SW480 (cell line): ENCODE measurements at places on chromosomes 5 and 9.

- no peak for DNase-seq
Observed at GRCh38 chr5:574906-575305, 37.2 kb upstream of the CEP72 start.

GRCh38 chr5:124872615-124873014 is 126.2 kb upstream of the ZNF608 start:
- DNase-seq, result no peak

DNA sequence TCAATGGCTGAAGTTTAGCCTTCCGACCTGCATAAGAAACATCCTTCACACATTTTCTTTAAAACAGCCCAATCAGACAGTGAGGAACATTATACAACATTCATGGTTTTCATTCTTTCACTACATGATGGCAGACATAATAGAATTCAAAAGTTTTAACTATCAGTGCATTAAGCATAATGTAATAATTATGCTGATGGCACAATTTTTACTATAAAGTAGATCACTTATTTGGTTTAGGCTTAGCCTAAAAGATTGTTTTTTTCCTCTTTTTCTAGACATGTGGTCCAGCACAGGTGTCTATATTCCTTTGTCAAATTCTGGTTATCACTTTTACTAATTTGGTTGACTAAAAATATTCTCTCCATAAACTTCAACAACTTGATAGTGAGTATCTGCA is 46.5 kb downstream of the EFNA5 start:
- no peak for DNase-seq

DNA sequence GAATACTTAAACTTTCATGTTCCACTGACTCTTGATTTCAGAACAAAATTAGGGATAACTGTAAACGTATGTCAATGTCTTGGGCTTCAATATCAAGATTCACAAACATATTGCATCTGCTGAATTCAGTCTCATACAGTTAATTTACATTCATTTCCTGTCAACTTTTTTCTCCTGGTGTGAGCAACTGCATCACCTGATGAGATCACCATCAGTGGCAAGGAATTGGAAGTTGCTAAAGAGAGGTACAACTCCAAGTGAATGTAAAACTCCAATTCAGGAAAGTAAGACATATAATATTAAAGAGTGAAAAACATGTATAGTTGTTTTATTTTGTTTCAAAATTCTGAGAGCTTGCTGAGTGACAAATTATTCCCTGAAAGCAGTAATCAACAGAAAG is 1336.2 kb upstream of the C9orf72 start:
- no peak for DNase-seq

- no peak for DNase-seq
Observed at GRCh38 chr9:125839317-125839716, 92.1 kb downstream of the PBX3 start.

- no peak for DNase-seq
Observed at GRCh38 chr5:25009063-25009462, 364.3 kb upstream of the CDH10 start.

- no peak for DNase-seq
Observed at GRCh38 chr9:37531699-37532098, 44.5 kb downstream of the FBXO10 start.

- DNase-seq, result no peak
Observed at GRCh38 chr9:93612796-93613154, 36.4 kb downstream of the PHF2 start.

GRCh38 chr5:26572480-26572879 is 465.9 kb downstream of the CDH9 start:
- no peak for DNase-seq

GRCh38 chr5:143992496-143992895 is 178.0 kb downstream of the YIPF5 start:
- no peak for DNase-seq

DNA sequence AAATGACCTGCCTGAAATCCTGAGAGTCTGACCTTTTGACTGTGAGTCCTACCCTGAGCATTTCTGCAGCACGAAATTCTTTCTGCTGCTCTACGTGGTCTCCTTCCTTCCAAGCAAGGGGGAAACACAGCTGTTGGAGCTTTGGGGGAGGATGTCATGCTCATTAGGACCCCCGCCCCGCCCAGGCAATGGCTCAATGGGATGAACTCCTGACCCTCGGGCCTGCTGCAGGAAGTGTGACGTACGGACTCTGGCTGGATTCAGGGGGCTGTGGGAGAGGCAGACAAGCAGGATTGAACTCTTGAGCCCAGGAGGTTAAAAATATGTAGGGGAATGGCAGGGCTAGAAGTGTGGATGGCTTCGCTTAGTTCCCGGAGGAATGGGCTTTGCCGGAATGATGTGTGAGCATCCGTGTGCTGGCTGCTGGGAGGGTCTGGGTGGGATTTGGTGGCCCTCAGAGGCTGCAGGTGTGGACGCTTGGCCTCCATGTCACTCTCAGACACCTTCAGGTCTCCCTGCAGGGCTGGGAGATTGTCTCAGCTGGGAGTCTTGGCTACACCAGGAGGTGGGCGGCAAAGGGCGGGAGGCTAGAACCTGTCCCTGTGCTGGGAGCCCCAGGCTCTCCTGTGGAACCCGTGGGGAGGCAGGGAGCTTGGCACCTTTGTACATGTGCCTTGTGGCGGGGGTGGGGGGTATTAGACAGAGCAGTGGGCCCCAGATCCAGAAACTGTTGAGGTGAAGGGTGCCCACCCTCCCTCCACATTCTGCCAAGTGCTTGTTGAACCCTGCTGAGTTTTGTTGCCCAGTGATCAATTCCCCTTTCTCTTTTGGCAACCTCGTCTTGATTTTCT is 26.3 kb downstream of the STC2 start:
- no peak for DNase-seq

- DNase-seq, result no peak
Observed at GRCh38 chr5:80231243-80231642, 24.6 kb downstream of the SERINC5 start.

- DNase-seq, result no peak
Observed at GRCh38 chr5:172543484-172544298, 89.4 kb upstream of the SH3PXD2B start.

DNA sequence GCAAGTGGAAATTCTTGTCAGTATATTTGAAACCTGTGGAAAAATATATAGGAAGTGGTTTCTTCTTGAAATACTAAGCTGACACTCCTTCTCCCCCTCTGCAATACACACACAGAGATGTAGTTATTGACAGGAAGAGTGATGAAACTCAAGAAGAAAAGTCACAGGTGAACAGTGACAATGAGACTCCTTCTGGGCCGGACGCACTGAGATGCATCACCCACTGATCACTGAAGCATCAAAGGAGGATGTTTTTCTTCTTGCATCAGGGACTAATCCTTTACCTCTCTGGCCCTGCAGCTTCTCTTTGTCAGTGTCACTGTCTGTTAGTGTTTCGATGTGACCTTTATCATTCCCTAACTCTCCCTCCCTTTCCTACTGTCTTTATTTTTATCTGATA is 1864.2 kb upstream of the C9orf72 start:
- no peak for DNase-seq

- DNase-seq, result no peak
Observed at GRCh38 chr5:125446986-125447385, 700.5 kb upstream of the ZNF608 start.

- DNase-seq, result no peak
Observed at GRCh38 chr9:35060548-35061207, 11.7 kb downstream of the VCP start.

DNA sequence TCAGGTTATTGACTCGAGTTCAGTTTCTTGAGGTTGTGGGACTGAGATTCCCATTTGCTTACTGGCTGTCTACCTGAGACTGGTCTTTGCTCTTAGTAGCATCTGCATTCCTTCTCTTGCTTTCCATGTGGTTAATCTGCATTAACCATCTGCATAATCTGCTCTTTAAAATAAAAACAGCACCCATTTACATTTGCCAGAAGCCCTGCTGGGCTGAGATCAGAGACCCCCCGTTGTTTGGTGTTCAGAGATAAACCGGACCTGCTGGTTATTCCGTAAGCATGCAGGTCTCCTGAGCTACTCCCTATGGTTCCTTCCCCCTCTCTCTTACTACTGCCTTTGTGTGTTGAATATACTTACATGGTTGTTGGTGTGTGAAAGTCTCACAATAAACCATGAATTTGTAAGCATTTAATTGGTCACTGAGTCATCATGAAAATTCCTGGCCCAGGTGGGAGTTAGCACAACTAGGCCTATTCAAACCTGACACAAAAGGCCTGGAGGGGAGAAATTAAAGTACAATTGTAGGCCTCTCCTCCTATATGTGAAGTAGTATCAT is 396.7 kb downstream of the MRPS30 start:
- DNase-seq, result no peak

GRCh38 chr9:85142496-85142911 is 473.0 kb downstream of the NTRK2 start:
- DNase-seq, result no peak

- no peak for DNase-seq
Observed at GRCh38 chr5:14082973-14083372, 60.2 kb upstream of the TRIO start.

DNA sequence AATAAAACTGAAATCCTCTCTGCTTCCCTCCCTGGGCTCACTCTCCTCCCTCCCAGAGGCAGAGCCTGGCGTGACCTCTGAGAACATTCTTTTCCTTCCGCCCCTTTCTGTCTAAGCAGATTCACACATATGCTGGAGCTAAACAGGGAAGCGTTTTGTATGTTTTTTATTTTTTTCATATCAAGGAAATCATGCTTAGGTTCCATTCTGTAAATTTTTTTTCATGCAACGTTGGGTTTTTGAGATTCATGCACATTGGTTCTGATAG is 20.2 kb upstream of the BARHL1 start:
- no peak for DNase-seq

DNA sequence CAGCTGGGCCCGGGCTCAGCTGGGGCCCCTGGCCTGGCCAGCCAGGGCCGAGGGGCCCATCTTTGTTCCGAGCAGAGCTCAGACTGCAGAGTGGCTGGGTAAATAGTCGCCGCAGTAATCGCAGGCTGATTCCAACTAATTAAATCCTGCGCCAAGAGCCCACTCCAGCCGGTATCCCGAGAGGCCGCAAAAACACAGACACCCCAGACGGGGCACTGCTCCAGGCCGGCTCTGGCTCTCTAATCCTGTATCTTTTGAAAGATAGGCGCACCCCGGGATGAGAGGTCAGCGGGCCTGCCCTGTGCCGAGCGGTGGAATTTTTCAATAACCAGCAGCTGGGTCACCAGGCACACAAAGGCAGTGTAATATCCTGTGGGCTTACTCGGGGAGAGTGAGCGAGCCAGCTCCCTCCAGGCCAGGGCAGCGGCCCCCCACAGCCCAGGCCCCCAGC is 57.7 kb downstream of the LMX1B start:
- no peak for DNase-seq

- no peak for DNase-seq
Observed at GRCh38 chr5:179588166-179588565, 35.3 kb downstream of the HNRNPH1 start.

DNA sequence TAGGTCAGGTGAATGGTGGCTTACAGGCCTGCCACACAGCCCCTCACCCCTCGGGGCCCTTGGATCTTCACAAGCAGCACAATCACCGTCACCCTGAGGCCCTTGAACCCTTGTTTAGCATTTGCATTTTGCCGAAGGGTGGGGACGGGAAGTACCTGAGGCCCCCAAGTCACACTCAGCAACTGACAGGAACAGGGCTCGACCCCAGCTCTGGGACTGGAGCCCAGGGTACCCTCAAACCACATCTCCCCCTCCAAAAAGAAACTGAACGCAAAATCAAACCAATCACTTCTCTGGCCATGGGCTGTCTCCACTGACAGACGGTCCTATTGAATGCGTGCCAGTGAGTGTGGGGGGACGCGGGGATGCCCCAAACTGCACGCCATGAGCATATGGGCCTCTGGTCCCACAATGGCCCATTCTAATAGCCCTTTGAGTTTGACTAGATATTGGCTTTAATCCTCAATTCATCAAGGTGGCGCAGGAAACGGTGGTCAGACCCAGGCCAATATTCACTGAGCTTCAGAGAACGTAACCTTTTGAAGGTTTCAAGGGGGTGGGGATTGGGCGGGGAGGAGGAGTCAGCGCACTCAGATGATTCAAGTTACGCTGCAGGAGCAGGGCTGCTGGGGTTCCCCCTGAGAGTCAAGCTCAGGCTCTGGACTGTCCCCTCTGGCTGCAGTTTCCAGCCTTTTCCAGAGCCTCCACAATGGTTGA is 176.0 kb downstream of the DAB2IP start:
- DNase-seq, result no peak

- no peak for DNase-seq
Observed at GRCh38 chr5:96928931-96929708, 6.8 kb upstream of the LNPEP start.

DNA sequence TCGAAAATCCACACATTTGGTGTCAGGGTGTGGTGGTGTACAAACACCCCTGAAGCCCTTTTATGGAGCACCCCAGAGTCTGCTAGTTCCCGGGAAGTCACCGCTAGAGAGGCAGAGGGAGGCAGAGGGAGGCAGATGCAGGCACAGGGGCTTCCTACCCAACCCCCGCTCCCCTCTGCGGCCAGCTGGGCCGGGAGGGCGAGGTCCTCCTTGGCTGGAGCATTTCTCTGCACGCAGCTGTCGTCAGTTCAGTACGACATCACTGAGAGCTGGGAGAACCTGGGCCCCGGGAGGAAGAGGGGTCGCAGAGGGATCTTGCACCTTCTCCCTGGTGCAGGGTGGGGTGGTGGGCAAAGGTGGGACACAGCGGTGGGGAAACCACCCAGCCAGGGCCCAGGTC is 15.8 kb upstream of the UBAC1 start:
- no peak for DNase-seq

DNA sequence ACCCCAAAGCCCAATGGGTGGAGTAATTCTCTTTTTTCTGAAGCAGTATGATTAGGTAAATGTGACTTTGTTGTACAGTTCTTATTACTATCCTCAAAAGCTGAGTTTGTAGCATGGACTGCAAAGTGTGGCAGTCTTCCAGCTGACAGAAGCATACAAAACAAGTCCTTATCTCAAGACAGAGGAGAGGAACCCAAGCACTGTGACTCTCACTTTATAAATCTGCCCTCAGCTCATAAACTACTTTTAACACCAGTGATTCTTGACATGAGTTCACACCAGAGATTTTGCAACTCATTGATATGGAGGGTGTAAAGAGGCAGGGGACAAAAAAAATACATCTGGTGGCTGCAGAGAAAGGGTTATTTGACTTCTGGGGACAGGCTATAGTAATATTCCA is 251.6 kb downstream of the NTRK2 start:
- DNase-seq, result no peak
